Fibroblast of lung (primary cell): ENCODE measurements at places on chromosomes 11 and 22.

- H3K27me3 ChIP-seq: peaks cover 6% of the 10 kb centered on the region
- no peak for DNase-seq
- no peak overlapping the region for H3K27ac ChIP-seq
- no peaks in the 10 kb centered on the region for H3K4me1 ChIP-seq
- H3K36me3 ChIP-seq: no peaks in the 10 kb centered on the region
Observed at GRCh38 chr11:2549080-2549479, 104.3 kb downstream of the KCNQ1 start.

DNA sequence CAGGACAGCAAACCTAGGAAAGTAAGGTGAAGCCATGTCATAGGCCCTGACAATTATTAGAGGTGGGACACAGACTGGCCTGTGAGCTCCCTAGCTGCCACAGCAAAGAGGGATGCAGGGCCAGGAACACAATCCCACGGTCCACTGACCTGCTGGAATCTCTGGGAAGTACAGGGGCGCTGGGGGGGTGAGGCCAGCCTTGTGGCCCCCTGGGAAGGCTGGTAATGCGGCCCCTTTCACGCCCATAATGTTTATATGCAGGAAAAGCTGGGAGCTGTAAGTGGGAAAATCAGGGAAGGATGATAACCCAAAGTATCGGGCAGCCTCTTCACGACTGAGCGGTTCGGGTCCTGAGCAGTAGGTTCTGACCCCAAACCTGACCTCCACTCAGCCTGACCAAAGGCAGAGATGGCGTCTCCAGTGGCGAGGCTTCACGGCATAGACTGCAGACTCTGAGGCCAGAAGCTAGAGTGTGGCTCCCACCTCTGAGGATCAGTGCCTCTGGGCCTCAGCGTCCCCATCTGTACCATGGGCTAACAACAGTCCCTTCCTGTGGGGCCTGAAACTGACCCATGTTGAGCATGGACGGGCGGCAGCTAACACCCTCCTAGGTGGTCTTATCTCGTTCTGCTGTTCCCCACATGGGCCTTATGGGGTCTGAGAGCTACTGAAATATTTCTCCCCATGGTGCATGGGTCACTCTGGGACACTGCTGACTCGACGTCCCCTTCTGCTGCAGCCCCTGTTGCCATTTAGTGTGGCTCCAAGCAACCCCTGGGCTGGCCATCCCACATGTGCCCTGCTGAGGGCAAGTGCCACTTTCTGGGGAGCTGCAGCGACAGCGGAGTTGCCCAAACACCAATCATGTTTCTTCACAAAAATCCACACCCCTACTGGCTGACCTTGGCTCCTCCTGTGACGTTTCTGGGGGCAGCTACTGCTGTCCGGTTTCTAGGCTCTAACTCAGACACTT, 101.8 kb downstream of the PHF21B start:
- no peak overlapping the region for H3K4me3 ChIP-seq
- no peaks in the 10 kb centered on the region for H3K36me3 ChIP-seq
- DNase-seq: no peak
- no peaks in the 10 kb centered on the region for H3K4me1 ChIP-seq
- no peaks in the 10 kb centered on the region for H3K27me3 ChIP-seq

DNA sequence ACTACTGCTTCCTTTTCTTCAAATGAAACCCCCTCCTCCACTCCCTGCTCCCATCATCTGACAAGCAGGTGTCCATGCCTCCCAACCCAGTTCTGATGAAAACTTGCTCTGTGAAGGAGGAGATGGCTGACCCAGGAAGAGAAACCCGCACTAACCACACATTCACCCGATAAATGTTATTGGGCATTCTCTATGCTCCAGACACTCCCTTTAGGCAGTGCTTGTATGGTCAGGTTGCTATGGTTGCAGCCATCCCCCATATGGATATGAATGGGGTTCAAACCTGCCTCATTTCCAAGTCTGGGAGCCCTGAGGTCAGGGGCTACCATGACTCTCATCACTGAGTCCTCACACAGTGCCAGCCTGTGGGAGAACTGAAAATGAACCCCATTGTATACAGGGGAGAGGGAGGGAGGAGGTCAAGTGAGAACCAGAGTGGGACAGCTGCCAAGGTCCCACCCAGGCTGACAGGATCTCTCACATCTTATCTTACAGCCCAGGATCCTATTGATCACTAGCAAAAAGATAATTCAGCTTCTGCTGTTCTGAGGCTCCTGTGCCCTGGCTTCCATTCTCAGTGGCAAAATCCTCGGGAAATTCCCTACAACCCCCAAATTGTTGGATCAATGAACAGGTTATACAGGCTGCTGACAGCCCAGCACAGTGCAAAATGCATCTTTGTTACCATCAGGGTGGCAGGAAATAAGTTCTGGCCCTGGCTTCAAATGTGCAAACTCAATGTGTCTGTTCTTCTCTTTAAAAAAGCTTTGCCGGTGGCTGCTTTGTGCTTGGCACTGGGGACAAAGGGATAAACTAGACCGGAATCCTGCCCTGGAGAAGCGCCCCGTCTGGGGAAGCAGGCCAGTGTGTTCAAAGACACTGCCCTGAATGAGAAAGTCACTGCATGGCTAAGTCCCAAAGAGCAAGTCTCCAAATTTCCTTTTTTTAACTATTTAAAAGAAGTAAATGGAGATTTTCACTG, 22.7 kb upstream of the ACER3 start:
- no peaks in the 10 kb centered on the region for H3K36me3 ChIP-seq
- H3K4me1 ChIP-seq: no peaks in the 10 kb centered on the region
- H3K27me3 ChIP-seq: peaks cover 39% of the 10 kb centered on the region
- DNase-seq: no peak
- no peak overlapping the region for H3K4me3 ChIP-seq

DNA sequence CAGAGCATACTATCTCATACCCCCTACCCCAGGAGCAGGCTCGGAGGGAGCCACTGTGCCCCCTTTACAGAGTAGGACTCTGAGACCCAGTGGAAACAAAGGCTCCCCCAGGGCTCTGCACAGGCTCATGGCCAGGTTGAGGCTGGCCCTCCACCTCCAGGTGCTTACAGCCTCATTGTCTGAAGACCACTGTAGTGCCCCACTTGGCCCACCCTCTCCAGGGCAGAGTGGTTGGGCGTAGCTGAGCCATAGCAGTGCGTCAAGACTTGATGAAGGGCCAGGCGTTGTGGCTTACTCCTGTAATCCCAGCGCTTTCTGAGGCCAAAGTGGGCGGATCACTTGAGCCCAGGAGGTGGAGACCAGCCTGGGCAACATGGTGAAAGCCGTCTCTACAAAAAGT, 1.7 kb downstream of the ANKRD13D start:
- H3K27me3 ChIP-seq: no peaks in the 10 kb centered on the region
- H3K4me1 ChIP-seq: peaks cover 20% of the 10 kb centered on the region
- DNase-seq: no peak
- no peak overlapping the region for H3K4me3 ChIP-seq
- peaks cover 23% of the 10 kb centered on the region for H3K36me3 ChIP-seq
- peak overlapping the region; percentile 58 for H3K27ac ChIP-seq

DNA sequence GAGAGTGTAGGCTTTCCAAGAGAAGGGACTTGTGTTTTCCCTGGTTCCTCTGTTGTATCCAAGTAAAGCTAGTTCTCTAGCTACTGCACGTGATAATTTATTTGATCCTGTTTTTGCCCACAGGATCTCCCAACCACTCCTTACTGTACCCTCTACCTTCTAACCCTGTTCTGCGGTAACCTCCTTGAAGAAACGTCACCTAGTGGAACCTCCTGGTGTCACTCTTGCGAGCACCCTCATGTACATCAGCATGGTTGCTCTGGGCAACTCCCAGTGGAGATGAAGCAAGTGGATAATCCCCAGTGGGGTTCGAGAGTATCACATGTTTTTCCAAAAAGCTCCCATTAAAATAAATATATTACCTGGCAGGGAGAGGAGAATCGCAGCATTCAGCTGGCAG, 108.9 kb upstream of the CLMP start:
- H3K4me1 ChIP-seq: peaks cover 5% of the 10 kb centered on the region
- H3K27me3 ChIP-seq: peaks cover 12% of the 10 kb centered on the region
- no peak for DNase-seq
- no peaks in the 10 kb centered on the region for H3K36me3 ChIP-seq

- peak overlapping the region; percentile 9 for H3K27ac ChIP-seq
- H3K36me3 ChIP-seq: no peaks in the 10 kb centered on the region
- no peaks in the 10 kb centered on the region for H3K27me3 ChIP-seq
- H3K4me3 ChIP-seq: peak overlapping the region; percentile 66
- H3K4me1 ChIP-seq: no peaks in the 10 kb centered on the region
Observed at GRCh38 chr11:65817312-65817834, 16.4 kb upstream of the SNX32 start.
